Breast epithelium (tissue), 4 donors: ENCODE measurements at places on chromosomes 1 and 21.
A peak's percentile ranks its signal among the peaks of the same experiment; 100 is the strongest.

- DNase-seq: no peak
Observed at GRCh38 chr1:79741720-79742421, 735.3 kb upstream of the ADGRL4 start.

DNA sequence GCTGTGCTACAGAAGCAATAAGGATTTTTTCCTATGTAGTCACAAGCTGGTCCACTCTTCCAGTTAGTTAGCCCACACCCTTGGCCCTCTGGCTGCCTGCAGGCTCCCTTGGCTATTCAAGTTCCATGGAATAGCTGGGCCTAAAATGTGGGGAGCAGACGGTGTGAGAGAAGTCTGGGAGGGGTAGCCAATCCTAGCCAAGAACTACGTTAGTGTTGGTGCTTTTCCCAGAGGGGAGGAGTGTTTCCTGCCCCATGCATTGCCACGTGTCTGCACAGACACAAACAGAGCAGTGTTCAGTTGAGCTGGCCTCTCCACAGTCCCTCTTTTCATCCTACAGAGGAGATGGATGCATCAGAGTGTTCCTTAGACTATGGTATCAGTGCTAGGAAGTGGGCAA is 59.0 kb upstream of the IPO9 start:
- DNase-seq: no peak

DNA sequence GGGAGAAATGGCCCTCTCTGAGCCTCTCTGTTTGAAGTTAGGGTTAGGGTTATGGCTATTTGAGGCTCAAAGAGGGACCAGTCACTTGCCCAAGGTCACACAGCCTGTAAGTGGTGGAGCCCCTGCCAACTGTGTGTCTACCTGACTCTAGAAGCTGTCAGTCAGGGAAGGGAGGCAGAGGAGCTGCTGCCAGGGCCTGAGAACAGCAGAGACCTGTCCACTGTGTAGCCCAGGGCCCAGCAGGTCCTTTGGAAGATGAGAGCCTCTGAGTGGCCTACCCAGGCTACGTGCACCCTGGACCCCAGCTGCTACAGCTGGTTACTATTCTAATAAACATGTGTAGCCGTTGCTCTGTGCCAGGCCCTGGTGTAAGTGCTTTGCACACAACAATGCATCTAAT is 15.1 kb upstream of the EDN2 start:
- DNase-seq: no peak

DNA sequence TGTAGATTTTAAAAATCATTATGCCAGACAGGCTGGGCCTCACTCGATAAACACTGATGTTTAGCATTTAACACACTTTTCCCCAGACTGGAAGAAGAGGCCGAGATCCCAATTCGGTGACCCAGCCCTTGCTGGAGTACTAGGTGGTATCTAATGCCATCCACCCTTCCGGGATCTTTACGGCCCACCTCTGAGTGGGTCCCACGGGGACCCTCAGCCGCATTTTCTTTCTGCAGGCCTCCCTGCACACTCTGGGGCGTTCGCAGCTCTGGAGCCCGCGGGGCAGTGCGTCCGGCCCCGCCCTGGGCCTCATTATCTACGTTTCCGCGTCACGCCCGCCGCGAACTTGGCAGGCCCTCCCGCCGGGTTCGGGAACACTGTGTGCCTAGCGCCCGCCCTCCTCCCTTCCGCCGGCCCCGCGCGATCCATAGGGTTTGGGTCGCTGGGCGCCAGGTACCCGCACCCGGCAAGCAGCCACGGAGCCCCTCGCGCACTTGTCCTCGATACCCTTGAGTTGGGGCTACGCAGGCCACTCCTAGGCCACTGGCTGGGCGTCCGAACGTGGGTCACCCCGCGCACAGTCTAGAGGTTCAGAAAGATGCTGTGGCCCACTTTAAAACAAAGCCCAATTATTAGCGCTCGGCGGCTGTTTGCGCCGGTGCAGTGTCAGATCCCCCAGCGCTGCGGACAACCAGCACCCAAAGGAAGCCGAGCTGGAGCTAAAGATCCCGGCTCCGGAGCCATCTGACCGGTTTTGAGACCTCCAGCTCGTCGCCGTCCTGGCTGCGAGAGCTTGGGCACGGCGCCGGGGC is 950 bp upstream of the EVA1C start:
- peak; percentile 85 for DNase-seq

DNA sequence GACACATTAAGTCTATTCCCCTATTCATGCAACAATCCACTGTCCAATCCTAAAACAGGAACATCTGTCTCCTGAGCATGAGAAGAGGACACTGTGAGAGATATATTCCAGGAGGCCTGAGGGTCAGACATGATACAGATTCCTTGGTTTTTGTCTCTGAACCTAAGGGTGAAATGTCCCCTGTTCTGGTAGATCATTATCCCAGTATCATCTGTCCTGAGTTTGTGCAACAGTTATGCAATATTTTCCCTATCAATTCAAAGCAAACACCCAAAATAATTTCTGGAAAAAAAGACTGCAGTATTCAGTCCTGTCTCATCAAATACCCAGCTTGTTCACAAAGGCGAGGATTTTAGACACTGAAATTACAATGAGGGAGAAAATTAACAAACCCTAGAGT is 61.4 kb downstream of the PRKAB2 start:
- no peak for DNase-seq

DNA sequence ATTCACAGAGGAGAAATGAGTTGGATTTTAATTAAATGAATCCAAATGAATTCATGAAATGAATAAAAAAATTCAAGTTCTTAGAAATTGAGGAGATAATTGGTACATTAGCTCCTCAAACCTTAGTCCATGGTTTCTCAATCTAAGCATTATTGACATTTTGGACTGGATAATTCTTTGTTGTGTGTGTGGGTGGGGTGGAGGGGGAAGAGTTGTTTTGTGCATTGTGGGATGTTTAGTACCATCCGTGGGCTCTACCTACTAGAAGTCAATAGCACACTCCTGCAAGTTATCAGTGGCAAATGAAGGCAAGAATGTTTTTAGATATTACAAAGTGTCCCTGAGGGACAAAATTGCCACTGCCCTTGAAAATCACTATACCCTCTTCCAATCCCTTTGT is 431.9 kb downstream of the PLPP3 start:
- DNase-seq: no peak

- no peak for DNase-seq
Observed at GRCh38 chr1:96075704-96076455, 645.7 kb upstream of the PTBP2 start.

GRCh38 chr1:91730801-91731732 is 154.9 kb downstream of the TGFBR3 start:
- peak; percentile 65 for DNase-seq

DNA sequence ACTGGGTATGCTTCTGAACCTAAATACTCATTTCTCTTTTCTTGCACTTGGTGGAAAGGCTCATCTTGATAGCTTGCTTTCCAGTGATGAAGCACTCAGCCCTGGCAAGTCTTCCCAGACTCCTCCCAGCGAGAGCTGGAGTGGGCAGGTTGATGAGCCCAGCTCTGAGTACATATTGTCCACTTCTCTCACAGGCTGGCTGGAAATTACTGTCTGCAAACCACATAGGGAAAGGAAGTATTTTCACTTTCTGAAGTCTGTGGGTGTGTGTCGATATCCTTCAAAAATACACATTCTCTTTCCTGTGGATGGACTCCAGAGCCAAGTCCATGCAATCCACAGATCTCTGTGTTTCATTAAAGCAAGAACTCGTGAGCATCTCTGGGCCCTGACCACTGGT is 38.7 kb upstream of the CNTN2 start:
- no peak for DNase-seq

- DNase-seq: no peak
Observed at GRCh38 chr1:34408011-34408410, 231.3 kb downstream of the C1orf94 start.

- DNase-seq: no peak
Observed at GRCh38 chr1:187999973-188000372, 1171.2 kb downstream of the PLA2G4A start.

- no peak for DNase-seq
Observed at GRCh38 chr1:52602856-52603600, 857 bp downstream of the GPX7 start.

- no peak for DNase-seq
Observed at GRCh38 chr1:82836213-82836972, 1035.7 kb downstream of the ADGRL2 start.

- DNase-seq: no peak
Observed at GRCh38 chr1:221961532-221962292, 219.8 kb upstream of the DUSP10 start.

GRCh38 chr1:61638296-61638695 is 86.6 kb downstream of the TM2D1 start:
- DNase-seq: no peak

DNA sequence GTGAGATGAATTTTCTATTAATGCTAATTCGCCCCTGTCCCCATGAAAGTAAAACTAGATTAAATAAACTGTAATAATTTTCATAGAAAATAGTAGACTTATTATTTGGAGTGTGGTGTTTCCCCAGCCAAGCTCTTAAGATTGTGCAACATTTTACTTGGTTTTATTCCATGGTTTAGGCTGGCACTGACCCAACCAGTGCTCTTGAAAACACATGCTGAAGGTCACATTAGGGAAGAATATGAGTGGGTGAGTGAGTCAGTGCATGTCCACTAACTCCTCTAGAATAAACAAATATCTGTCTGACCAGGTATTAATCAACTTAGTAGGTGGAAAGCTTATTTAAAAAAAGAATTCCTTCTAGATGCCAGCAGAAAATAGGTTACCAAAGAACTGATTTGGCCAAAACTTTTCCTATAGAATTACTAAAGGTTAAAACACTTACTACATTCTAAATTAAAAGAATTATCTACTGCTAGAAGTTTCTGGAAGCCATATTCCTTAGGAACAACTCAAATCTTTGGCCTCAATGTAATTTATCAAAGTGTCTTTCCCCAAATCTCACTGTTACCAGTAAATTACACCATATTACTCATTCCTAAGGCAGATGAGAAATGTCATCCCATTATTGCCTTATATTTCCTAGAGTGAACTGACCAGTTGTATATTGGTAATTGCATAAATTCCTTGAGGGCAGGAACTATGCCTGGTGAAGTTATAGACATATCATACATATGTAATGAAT is 89.7 kb upstream of the RGS1 start:
- peak; percentile 87 for DNase-seq

DNA sequence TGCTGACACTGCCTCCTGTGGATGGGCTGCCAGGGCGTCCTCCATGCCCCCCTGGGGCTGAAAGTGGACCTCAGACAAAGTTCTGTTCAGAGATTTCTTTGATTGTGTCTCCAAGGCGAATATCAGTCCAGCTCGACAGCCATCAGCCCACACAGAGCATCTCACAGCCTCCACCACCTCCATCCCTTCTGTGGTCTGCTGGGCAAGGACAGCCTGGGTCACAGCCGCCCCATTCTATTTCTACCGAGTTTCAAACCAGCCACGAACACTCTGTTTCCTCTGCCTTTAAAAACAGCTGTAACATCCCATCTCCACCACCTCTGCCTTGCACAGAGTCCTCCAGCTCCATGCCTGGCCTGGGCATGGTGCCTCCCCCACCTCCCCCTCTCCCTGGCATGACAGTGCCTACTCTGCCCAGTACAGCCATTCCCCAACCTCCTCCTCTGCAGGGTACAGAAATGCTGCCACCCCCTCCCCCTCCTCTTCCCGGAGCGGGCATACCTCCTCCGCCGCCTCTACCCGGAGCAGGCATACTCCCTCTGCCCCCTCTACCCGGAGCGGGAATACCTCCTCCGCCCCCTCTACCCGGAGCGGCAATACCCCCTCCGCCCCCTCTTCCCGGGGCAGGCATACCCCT is 115.5 kb downstream of the FMN2 start:
- no peak for DNase-seq

DNA sequence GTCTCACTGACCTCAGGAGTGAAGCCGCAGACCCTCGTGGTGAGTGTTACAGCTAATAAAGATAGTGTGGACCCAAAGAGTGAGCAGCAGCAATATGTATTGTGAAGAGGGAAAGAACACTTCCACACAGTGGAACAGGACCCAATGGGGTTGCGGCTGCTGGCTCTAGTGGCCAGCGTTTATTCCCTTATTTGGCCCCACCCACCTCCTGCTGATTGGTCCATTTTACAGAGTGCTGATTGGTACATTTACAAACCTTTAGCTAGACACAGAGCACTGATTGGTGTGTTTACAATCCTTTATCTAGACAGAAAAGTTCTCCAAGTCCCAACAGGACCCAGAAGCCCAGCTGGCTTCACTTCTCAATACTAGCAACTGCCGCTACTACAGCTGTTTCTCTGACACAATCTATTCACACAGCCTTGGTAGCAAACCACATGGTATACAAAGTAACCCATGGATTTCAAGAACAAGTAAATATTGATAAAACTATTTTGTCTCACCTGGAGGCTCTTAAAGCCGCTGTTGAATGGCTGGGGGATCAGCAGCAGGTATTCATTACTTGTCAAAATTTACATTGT is 25.3 kb upstream of the ITLN1 start:
- no peak for DNase-seq

DNA sequence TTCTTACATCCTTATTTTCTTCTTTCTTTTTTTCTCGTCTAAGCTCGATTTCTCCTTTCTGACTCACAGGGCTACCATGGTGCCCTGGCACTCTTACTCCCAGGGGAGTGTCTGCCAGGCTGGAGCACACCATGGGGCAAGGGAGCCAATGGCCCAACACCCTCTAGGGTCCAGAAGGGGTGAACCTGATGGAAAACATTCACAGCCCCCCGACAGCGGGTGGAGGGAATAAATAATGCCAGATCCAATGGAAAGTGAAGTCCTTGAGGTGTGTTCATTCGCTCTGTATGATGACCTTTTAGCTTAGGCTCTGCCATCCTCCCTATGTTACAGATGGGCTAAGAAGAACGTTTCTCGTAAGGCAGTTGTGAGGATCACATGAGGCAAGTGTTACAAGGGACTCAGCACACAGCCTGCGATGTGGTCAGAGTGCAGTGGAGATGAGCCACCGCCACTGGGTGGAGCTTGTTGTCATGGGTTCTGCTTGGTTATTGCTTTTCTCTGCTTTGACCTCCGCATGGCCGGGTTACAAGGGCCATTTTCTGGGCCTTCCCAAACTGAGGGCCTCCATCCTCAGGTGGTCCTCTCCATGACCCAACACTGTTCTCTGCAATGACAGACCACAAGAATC is 3.5 kb upstream of the FCMR start:
- no peak for DNase-seq
